Activated CD4-positive, alpha-beta T cell treated with anti-CD3 and anti-CD28 coated beads, Interleukin-2, amount 50 U/mL, for 1 hour (primary cell): ENCODE measurements at places on chromosomes 3 and 15.

GRCh38 chr3:52831500-52832301 is 1.2 kb upstream of the ITIH4 start:
- no peak for DNase-seq

- DNase-seq = no peak
These were observed 94.3 kb upstream of the AADACL2 start for GRCh38 chr3:151639418-151639740.

DNA sequence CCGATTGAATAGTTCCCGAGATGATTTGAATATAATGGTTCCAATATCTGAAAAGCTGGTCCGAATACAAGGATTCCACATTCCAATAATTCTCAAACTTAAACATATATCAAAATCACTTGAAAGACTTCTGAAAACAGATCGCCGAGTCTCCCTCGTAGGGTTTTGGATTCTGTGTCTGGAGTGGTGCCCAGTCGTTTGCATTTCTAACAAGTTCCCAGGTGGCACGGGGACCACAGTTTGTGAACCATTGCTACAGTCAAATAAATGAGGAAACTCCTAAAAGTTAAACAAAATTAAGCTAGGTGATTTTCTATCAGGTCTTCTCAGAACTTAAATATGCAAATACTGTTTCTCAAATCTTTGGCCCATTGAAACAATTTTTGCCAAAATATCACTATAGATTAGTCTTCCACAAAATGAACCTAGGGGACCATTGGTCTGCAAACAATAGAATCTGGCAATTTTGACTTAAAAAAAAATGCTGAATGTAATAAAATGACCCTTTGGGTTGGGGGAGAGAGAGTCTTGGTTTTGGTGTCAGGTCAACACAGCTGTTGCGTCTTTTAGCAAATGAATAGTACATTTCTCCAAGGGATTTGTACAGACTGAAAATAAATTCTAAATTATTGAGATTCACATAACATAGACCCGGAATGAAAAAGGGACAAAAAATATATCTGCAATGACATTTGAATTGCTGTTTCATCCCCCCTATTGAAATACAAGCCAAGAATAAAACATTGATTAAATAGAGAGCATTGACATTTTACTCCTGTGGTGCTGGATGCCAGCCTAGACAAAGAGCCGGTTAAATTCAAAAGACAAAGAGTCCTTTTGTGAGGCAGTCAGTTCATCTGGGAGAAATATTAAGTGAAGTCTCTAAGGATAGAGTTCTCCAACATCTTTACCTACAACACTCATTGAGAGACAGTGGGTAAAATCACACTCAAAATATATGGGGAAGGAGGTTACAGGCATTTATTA is 175.7 kb upstream of the ADAMTS9 start:
- no peak for DNase-seq

DNA sequence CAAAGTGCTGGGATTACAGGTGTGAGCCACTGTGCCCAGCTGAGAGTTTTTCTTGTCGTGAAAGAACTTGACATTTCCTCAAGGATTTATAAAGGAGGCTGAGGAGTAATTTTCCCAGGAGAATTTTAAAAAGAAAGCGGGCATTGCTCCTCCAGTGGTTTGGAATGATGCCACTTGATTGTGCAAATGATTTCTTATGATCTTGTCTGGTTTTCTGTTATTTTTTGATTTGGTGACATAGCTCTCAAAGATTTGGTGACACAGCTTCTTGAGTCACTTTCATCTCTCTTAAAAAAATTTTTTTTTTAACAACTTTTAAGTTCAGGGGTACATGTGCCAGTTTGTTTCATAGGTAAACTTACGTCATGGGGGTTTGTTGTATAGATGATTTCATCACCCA is 24.6 kb upstream of the NFKBIZ start:
- DNase-seq = no peak

- DNase-seq = no peak
These were observed 91.6 kb downstream of the FEZF2 start for GRCh38 chr3:62281726-62282125.

GRCh38 chr3:175651716-175652115 is 792.6 kb downstream of the NAALADL2 start:
- no peak for DNase-seq

DNA sequence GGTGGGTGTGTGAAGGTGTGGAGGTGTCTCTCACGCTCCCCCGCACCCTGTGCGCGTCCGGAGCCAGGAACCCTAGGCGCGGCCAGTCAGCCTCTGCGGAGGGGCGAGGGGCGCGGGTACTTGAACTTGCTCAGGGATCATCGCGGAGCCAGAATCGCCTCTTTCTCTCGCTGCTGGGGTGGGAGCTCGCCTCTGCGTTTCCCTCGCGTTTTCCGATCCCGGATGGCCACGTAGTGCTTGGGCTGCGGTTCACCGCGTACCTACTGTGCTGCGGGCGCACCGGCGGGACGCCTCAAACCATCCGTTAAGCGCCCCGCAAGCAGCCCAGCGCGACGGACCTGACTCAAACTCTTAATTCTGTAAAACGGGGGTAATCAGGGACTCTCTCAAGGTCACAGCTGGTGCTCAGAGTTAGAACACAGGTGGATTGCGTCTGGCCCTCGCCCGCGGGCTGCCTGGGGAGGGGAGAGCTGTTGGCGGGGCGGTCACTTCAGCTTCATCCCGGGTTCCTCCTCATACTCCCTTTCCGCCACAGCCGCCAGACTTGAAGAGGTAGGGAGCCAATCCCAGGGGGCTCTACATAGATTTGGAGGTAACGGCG is 686 bp downstream of the MYRIP start:
- no peak for DNase-seq

DNA sequence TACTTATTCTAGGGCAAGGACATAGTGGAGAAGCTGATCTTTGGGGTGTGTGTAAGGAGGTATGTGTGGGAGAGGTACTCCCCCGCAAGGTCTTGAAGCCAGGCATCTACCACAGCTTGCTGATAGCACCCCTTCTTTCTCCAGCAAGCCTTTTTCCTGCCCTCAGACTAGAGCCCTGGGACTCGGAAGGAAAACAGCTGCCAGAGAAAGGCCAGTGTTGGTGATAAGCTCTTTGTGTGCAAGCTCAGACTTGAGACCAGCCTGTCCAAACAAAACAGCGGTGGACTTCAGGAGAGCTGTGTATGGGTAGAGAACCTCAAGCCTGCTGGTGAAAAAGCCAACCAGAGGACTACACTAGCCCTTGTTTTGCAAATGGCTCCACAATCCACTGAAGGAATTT is 1028.6 kb downstream of the MCTP2 start:
- DNase-seq = no peak

DNA sequence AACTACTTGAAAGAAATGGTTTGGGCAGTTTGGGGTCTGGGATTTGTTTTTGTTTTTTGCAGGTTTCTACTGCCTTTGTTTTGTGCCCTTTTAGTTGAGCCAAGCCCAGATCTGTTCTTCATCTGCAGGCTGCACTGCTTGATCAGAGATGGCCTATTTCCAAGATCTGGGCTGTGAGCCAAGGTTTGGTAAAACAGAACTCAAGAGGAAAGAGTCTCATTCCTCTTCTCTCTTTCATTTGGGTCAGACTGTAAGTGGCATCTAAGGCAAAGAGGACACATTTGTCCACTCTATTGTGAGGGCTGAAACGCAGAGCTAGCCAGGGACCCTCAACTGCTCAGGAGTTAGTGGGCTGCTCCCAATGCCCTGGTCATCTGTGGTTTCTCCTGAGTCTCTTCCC is 104.4 kb upstream of the UBE3A start:
- no peak for DNase-seq

- DNase-seq = no peak
These were observed 157.5 kb upstream of the CHRM5 start for GRCh38 chr15:33810806-33811205.

- DNase-seq = no peak
These were observed 51.7 kb upstream of the SLC4A7 start for GRCh38 chr3:27535809-27536392.

DNA sequence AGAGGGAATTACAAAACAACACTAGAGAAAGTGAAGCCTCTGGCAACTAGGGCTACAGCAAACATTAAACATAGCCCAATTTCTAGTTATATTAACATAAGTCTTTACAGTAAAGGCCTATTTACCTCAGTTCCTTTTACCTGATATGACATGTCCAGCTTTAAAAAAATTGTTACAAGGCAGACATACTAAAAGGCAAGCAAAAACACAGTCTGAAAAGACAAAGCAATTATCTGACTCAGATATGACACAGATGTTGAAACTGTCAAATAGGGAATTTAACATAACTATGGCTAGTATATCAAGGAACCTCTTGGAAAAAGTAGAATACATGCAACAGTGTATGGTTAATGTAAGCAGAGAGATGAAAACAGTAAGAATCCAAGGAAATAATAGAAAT is 238.6 kb downstream of the RAP2B start:
- no peak for DNase-seq

- no peak for DNase-seq
These were observed 97.8 kb upstream of the TBL1XR1 start for GRCh38 chr3:177295116-177295515.

- peak; percentile 66 for DNase-seq
These were observed 1.8 kb upstream of the SCN5A start for GRCh38 chr3:38651153-38651789.

DNA sequence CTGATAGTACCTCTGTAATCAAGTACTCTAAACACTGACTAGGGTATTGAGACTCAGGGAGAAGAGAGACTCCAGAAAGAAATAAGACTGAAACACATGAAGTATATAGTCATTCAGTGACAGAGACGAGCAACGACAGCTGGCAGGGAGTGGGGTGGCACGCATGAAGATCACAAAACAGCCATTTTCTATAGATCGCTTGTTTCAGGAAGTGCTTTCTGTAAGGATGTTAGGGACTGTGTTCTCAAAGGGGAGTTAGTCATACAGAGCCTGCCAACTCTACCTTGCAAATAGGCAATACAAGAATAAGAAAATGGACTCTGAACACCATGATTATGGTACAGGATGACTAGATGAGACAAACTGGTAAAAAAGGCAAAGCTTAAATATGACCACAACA is 139.5 kb downstream of the TBL1XR1 start:
- peak; percentile 20 for DNase-seq

DNA sequence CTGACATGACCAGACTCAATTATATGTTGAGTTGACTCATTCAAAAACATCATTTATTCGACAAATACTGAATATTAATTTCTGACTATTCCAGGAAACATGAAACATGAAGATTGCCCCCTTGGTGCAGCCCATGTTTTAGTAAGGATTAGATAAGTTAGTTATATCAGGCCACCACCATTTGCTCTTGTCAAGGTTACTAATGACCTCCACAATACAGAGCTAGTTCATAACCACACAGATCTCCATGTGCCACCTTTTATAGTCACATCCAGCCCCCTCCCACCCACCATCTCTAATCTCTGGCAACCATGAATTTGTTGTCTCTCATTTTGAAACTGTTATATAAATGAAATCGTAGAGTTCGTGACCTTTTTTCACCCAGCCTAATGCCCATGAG is 15.7 kb downstream of the KLHL18 start:
- no peak for DNase-seq

DNA sequence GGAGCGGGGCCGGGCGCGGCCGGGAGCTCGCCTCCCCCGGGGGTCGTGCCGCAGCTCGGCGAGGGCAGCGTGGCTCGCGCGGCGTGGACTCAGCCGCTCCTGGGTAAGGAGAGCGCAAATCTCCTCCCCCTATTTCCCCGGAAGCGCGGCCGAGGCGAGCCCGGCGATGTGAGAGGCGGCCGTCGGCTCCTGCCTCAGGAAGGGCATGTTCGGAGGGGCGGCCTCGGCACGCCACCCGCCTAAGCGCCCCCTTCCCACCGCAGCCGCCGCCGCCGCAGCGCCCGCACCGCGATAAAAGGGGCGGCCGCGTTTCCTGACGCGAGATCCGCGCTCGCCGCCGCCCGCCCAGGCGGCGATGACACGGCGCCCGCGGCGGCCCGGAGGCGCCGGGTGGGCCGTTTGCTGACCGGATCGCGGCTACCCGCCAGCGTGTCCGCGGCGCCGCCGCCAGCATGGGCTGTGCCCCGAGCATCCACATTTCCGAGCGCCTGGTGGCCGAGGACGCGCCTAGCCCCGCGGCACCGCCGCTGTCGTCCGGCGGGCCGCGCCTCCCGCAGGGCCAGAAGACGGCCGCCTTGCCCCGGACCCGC is at the start of gene PDE8A:
PDE8A (plus strand) TSS at position 146 of the 590 bp plus-strand sequence; CDS start at position 453, 307 bp downstream.
- peak; percentile 44 for DNase-seq

DNA sequence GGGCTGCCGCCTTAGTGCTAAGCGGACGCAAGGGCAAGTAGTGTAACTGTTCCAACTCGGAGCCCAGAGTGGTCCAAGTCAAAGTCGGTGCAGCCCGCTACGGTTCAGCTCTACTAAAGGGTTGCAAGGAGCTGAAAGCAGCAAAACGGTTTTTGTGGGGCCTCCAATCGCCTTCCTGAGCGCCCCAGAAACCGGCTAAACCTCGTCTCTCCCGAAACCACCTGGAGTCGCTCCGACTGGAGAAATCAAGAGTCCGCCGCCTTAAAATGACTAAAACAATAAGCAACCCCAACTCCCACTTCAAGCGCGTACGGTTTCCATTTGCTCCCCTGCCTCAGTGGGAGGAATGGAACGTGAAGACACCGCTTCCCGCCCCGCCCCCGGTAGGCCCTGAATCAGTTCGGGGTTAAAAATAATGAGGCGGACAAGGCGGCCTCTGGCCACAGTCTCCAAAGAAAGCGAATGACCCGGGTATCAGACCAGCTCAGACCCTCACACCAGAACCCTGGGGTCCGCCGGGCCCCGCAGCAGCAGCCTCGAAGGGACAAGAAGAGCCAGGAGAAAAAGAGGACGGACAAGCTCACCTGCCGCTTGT is 401 bp downstream of the SEC11A start:
- peak; percentile 30 for DNase-seq

DNA sequence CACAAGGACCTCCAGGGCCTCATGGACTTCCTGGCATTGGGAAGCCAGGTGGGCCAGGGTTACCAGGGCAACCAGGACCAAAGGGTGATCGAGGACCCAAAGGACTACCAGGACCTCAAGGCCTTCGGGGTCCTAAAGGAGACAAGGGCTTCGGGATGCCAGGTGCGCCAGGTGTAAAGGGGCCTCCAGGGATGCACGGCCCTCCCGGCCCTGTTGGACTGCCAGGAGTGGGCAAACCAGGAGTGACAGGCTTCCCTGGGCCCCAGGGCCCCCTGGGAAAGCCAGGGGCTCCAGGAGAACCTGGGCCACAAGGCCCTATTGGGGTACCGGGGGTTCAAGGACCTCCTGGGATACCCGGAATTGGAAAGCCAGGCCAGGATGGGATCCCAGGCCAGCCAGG is 23.2 kb upstream of the CMSS1 start:
- DNase-seq = no peak

DNA sequence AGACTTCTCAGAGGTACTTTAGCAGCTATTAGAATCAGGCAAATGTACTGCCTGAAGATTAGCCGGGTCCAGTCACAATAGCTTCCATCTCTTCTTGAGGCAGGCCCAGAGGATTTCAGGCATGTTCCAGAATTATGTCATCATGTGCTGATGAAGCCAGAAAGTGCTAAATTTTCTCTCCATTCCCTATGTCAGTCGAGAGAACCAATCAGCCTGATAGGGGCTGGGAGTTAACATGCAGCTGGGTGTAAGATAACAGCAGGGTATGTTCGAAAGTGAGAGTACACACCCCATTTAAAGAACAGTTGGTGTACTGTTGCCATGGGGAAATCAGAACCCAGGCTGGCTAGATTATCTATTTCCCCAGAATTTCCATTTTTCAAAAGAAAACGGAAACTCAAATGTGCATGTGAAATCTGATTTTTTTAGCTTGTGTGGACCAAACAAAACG is 48.7 kb downstream of the MYH15 start:
- DNase-seq = no peak

GRCh38 chr3:13881536-13882410 is 1.9 kb upstream of the WNT7A start:
- DNase-seq = no peak

- no peak for DNase-seq
These were observed 111.2 kb downstream of the LSM3 start for GRCh38 chr3:14289590-14290461.

GRCh38 chr15:87610366-87610765 is 646.2 kb downstream of the NTRK3 start:
- no peak for DNase-seq

- DNase-seq = no peak
These were observed 87.9 kb downstream of the LPP start for GRCh38 chr3:188241883-188242282.
